ENCODE measurements at places on chromosomes 1 and 21.

DNA sequence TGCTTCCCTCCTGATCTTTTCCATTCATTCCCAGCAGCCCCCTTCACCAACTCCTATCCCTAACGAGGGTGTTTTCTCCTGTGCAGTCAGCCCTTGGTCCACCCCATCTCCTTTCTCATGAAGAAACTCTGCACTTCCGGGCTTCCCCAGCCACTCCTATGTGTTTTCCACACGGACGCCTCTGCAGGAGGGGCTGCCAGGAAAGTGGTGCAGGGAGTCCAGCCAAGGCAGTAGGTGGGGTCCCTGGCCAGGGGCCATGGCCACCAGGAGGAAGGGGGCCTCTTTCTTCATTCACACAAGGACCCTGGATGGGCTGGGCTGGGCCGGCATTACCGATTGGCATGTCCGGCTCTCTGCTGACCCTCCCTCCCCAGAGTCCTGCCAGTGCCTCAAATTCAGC lies 72.8 kb upstream of the EFHD2 start:
- no peak for DNase-seq

DNA sequence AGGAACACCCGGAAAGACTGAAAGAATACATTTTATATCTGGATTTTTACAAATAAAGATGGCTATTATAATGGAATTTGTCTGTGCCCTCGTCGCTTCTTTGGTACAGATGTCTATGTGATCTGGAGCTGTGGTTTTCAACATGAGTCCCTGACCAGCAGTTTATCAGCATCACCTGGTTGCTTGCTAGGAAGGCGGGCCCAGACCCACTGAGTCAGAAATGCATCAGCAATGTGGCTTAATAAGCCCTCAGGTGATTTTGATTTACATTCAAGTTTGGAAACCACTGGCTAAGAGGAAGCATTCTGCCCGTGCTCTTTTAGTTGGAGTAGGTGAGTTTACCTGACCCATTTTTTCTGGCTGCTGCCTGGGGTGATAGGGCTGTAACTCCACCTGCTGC lies 31.7 kb downstream of the ATP1A1 start:
- DNase-seq = no peak

DNA sequence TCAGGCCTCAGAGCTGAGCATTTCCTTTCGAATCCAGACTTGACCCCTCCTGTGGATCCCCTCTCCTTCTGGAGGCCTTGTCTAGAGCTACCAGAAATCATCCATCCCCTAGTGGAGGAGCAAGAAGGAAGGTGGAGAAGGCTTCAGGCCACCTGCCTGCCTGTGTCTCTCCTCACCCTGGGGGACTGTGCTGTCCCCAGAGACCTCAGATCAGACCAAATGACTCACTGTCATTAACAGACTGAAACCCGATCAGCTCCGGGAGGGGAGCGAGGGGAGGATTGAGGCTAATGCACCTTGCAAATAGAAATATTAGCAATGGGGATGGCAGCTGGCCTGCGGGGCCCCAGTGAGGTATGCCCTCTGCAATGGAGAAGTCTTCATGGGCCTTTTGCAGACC lies 2.1 kb downstream of the MYBPH start:
- DNase-seq = no peak

DNA sequence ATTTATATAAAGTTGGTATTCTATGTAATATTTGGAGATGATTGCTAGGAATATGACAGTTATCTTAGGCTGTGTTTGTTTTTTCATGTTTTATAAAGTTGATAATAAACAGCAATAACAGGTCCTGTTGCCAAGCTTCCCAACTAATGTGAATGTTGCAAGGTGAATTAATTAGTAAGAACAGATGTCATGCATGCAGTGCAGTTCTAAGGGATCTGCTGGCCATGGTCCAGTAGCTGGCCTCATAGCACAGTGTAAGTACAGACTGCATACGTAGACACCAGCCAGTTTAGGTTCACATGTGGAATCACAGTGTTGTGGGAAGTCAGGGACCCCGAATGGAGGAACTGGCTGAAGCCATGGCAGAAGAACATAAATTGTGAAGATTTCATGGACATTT lies 478.2 kb downstream of the NEGR1 start:
- DNase-seq = no peak

- DNase-seq = peak; percentile 52
These were observed 109.9 kb downstream of the KIAA0319L start for GRCh38 chr1:35447278-35447677.

Measured in inflammatory macrophage (primary cell).